Gastroesophageal sphincter (tissue), 4 donors: ENCODE measurements at places on chromosomes 1 and 21.
A peak's percentile ranks its signal among the peaks of the same experiment; 100 is the strongest.

DNA sequence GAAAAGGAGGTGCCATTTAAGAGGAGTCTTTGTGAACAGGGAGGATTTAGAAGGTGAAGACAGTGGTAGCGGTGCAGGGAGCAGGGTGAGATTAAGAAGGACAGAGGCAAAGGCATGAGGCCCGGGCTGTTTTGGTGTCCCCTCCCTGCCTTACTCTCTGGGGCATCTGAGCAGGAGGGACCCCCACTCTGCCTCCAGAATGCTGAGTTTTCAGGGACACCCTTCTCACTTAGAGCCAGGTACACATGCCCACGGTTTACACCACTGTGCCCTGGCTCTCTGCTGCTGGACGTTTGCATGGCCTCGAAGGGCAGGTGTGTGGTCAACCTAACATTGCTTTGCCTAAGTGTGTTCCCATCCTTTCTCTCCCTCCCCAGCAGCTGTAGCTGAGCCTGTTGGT lies 20.5 kb upstream of the PARP1 start:
- no peak for ATAC-seq

GRCh38 chr1:118948351-118948750 lies 39.8 kb downstream of the TBX15 start:
- no peak for ATAC-seq

- no peak for ATAC-seq
Measured at GRCh38 chr1:36305915-36306209, 306 bp upstream of the SH3D21 start.

DNA sequence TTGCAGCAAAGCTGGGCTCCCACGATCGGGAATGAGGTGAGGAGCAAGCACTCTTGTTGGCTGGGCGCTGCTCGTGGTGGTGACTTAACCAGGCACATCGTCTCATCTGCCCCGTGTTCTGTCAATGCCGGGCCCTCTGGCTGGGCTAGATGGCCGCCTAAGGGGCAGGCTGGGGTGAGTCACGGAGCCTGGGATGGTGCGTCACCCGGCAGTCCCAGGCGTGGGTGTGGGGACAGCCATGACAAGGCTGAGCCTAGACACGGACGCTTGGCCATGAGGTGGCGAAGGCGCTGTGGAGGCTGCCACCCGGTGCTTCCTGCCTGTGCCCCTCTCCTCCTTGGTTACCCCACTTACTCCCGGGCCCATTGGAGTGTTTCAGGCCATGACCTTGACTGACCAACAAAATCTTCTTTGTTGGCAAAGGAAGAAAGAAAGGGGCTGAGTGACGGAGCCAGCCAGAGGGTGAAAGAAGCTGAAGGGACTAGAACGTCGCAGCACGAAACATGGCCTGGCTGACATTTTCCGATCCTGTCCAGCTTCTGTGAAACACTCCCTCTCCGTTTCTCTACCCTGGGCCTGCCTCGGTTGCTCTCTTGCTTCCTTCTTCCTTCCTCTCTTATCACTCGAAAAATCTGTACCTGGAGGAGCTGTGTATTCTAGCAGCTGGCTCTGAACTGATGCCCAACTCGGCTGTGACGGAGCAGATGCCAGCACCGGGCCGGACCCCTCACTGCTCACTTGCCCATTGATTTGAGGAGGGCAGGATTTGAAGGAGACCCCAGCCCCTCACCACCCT lies 596 bp downstream of the CD247 start:
- no peak for ATAC-seq

DNA sequence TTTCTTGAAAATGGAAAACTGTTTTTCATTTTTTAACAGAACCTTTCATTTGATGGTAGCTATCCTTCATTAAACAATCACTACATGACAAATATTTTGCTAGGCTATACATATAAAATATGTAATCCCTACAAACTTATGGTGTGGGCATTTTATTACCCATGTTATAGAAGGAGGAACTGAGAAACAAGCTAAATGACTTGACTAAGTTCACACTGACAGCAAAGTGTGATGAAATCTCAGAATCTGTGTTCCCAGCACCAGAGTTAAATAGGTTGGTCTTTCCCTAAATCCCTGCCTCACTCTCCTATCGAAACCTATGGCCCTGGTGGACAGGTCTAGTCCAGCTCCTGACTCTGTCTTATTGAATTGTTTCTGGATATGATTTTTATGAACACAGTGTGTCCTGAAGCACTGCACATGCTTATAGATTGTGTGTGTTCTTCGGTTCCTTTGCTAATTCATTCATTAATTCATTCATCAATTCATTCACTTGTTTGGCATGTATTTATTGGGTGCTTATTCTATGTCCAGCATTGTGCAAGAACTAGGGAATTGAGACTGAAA lies 301.0 kb downstream of the GRIK1 start:
- no peak for ATAC-seq

DNA sequence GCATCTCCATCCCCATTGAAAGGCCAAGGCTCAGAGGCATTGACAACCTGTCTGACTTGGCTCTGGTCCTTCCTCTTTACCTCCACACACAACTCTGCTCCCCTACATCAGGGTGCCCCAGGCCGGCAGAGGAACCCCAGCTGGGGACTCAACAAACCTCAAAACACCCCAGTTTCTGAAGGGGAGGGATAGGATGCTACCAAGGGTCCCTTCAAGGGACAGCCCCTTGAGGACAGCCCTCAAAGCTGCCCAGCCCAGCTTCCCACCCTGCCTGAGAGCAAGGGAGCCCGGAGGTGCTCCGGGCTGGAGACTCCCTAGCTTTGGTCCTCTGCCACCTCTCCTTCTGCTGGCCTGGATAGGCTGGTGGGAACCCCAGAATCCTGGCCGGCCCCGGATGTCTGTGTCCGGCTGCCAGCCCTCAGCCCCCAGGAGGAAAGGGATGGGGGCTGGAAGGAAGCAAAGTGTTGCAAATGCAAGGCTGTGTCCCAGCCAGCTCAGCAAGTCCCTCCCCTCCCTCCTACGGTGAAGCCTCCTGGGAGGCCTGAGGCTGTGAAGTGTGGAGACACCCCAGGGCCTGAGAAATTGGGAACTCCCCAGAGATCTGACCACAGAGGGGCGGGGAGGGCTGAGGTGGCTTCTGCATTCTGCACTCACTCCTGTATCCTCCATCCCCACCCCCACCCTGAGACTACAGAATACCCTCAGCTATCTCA lies 1.1 kb upstream of the MARCKSL1 start:
- ATAC-seq: no peak

DNA sequence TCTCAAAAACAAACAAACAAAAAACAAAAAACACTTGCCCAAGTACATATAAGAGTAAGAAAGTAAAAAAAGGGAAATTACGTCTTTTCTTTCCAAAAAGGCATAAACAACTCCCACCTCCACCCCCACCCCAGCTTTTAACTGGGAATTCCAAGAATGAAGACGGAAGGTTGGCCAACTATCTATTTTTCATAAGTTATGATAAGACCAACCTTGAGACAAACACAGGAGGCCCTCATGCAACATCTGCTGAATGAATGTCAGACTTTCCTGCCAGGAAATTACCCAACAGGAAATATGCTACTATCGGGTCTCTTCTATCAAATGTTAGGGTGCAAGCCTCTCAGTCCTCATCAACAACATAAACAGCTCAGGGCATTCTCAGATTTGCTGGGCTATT lies 1.9 kb downstream of the BSDC1 start:
- ATAC-seq: no peak

DNA sequence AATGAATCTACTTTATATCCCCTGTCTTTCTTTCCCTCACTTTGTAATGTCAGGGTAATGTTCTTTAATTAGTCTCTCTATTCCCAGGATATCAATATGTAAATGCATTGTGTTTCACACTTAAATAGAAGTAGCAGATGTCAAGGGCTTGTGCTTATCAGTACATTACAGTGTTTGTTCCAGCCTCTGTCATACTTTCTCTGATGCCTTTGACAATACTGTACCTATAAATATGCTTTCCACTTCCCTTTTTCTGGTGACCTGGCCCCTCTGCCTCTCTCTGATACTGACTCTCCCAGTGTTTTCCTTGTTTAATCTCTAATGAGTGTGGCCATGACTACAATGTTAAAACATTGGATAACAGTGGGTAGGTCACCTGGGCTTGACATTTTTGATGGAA lies 862.0 kb upstream of the NEGR1 start:
- no peak for ATAC-seq

GRCh38 chr21:41802684-41803083 lies 35.8 kb upstream of the RIPK4 start:
- peak; percentile 48 for ATAC-seq

GRCh38 chr1:235239851-235240250 lies 78.8 kb upstream of the RBM34 start:
- no peak for ATAC-seq

- peak; percentile 54 for ATAC-seq
Measured at GRCh38 chr1:9350013-9350908, 57.6 kb downstream of the SPSB1 start.
